ENCODE measurements at places on chromosomes 5 and 9.
A peak's percentile ranks its signal among the peaks of the same experiment; 100 is the strongest.

DNA sequence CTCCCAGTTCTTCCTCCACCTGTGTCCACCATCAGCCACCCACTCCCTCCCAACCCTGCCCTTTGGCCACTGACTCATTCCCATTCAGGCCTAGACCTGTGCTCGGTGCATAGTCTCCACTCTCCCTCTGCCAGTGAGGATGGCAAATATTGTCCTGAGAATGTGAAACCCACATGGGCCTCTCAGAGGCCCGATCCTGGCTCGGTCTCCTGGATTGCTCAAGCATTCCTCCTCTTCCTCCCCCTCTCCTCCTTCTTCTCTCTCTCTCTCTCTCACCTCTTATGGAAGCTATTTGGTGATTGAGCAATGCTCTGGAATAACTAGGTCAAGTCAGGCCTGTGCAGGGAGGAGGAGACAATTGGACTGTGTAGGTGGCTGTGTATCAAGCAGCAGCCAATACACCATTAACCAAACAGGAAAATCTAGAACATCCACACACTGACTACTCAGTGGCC is 99.9 kb downstream of the KLF4 start:
- DNase-seq: no peak

GRCh38 chr5:156473269-156473908 is 146.4 kb downstream of the SGCD start:
- no peak for DNase-seq

DNA sequence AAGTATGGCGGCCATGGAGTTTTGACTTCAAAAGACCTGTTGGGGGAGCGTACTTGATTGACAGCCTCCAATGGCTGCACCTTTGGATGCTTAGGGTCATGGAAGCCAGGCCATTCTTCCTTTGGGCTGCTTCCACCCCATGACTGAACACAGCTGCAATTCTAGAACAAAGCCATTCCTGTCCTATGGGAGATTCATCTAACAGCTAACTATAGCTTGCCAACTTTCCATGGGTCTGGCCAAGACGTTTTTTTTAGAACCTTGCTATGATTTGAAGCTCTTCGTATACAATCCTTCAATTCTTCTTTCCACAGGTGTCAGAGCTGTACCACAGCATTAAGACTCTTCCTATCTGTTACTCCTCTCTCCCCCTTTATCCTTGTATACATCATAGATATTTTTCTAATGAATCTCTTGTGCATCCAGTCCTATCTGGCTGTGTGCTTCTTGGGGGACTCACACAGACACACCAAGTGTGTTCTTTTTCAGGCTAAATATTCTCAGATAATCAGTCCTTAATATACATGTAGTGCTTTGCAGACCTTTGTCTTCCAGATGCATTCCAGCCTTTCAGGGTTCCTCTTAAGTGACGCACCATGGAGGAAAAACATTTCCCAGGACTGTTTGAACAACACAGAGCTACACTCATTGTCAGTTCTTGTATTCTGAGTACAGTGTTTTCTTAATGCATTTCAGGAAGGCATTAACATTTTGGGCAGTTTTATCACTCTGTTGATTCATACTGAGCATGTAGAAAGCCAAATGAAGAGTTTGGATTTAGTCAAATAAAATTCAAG is 198.9 kb downstream of the TAF11L14 start:
- DNase-seq: no peak

DNA sequence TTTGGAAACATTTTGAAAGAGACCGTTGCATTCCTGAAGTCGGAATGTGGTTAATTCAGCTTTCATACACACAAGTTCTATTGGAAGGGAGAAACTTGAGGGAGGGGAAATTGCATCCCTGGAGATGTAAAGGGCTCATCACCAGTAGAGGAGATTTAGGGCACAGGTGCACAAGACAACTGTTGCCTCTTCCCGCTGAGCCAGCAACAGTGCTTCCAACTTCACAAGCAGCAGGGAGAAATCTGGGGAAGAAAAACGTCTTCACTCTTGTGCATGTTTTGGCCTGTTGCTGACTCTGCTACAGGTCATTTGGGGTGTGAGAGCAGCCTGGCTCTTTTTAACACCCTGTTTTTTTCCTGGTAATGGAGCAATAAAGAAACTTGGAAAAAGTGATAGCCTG is 277.9 kb downstream of the GAS1 start:
- DNase-seq: no peak

GRCh38 chr9:114994768-114995167 is 64.4 kb upstream of the TNFSF8 start:
- DNase-seq: no peak

DNA sequence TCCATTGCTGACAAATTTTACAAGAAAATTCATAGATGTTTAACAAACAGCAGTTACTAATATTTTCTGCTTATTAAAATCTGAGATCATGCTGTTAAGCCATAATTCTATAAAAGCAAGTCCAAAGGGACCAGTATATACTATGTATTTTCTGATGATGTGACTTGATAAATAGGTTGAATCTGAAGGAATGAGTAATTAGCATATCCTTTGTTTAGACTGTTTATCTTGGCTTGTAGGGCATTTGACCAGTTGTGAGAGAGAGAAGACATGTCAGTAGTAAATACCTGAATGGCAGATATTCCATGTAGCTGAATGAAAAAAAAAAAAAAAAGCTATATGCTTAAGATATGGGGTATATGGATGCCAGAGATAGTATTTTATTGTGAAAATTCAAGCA is 14.6 kb downstream of the CPEB4 start:
- DNase-seq: no peak

- DNase-seq: no peak
Measured at GRCh38 chr5:88886252-88886651, 3.3 kb upstream of the MEF2C start.

- peak; percentile 76 for DNase-seq
Measured at GRCh38 chr5:134503088-134503936, 22.2 kb upstream of the JADE2 start.

GRCh38 chr5:143119291-143119769 is 284.2 kb downstream of the NR3C1 start:
- no peak for DNase-seq

GRCh38 chr9:113934167-113934828 is 58.2 kb downstream of the ZNF618 start:
- DNase-seq: no peak

DNA sequence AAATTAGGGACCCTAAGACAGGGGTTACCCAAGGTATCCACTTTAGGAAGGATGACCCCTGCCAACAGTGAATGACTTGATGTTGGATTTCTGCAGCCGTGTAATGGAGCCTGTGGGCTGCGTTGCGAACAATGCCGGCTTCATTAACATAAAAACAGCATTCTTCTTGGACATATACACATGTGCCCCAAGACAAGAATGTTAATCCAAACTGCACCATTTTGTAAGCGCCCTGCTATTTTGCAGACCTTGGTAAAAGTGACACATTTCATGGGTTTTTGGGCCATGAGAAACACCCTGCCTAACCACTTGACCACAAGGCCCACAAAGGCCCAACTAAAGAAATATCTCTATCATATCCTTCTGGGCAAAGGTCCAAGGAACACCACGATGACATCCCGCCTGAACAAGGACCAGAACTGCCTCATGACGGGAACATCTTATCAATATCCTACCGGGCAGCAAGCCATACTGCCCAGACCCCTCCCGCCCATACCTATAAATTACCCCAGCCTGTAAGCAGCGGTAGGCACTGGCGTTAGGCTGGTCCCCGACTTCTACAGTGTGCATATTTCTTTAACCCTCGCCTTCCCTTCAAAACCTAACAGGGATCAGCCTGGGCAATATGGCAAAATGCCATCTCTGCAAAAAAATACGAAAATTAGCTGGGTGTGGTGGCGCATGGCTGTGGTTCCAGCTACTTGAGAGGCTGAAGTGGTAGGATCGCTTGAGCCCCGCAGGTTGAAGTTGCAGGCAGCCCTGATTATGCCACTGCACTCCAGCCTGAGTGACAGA is 9.7 kb upstream of the PDCD1LG2 start:
- no peak for DNase-seq

DNA sequence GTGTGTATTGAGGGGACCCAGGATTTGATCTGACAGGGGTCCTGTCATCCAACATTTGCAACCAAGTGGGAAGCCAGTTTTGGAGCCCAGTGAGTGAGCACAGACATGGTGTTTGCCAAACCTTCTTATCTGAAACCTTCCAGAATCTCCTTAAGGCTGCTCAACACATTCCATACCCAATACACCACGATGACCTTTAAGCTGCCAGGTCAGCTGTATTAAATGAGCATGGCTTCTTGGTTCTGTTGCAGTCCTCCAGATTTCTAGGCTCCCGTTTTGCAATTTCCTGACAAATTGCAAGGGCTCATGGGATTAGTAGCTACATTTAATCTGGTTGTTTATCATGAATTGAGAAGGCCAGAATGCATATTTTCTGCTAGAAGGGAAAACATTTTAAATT is 124.2 kb upstream of the ATP10B start:
- no peak for DNase-seq

DNA sequence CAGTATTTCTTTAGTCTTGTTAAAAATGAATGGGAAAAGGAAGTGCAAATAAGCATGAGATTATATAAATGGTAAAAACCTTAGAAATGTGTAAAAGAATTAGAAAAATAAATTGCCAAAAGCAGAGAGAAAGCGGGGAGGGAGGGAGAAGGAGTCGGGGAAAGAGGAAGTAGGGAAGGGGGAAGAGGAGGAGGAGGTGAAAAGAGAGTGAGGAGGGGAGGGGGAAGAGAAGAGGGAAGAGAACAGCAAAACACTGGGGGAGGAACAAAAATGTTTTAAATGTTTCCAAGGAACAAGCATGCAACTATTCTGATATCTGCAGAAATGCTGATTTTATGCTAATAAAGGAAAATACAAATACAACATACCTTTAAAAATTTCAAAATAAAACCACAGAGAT is 317.5 kb downstream of the PIK3R1 start:
- DNase-seq: no peak

DNA sequence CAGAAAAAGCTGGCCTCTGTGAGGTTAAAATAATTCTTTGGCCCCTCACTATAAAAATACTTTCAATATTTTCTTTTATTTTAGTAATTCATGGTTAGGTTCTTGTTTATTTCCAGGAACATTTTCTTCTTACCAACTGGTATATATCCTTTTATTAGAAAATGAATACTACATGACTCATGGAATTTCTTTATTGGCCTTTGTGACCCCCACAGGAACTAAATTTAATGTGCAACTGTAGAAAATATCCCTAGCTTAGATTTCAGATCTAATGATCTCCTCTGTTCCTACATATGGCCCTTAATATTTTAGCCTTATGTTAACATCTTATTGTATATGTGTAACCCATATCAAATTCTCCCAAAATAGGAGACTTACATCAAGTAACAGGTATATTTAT is 429.9 kb downstream of the NR2F1-AS1 start:
- no peak for DNase-seq

Data from stimulated activated CD4-positive, alpha-beta T cell treated with anti-CD3 and anti-CD28 coated beads, Interleukin-2, amount 100 ng/mL, for 24 hours (primary cell).